ENCODE measurements at places on chromosomes 7 and 10.

DNA sequence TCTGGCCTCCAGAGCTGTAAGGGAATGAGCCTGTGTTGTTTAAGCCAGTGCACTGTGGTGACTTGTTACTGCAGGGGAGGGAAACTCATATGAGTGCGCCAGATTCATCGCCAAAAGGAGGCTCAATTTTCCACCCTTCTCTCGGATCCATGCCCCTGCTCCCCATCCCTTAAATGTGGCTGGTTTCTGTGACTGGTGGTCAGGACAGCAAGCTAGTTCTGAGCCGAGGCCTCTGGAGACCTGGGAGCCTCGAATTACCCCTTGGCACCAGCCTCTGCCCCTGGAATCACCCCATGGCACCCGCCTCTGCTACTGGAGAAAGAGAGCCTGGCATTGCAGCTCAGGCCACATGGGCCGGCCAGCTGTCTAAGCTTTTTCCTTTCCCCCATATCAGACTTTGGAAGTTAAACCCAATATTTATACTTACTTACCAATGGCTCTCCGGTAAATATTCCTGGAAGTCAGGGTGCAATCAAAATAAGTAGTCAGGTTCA lies 39.9 kb upstream of the RBM33 start:
- no peak for DNase-seq

- DNase-seq: no peak
Measured at GRCh38 chr7:4884164-4884563, 648 bp upstream of the RADIL start.

GRCh38 chr10:44361109-44361508 lies 23.8 kb downstream of the CXCL12 start:
- no peak for DNase-seq

DNA sequence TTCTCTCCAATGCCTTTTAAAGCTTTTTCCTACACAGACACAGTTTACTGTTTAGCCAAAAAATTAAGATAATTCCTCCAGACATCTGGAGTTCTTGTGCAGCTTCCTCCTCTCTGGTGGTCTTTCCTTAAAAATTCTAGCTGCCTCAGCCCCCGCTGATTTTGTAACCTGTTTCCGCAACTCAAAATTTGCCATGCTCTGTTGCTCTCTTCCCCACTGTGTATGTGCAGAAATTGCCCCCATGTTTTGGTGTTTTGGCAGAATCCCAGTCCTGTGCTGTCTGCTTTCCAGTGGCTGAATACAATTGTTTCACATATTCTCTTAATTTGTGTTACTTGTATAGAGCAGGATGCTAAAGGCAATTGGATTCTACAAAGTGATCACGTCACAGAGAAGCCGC lies 151.7 kb upstream of the PRSS1 start:
- no peak for DNase-seq

DNA sequence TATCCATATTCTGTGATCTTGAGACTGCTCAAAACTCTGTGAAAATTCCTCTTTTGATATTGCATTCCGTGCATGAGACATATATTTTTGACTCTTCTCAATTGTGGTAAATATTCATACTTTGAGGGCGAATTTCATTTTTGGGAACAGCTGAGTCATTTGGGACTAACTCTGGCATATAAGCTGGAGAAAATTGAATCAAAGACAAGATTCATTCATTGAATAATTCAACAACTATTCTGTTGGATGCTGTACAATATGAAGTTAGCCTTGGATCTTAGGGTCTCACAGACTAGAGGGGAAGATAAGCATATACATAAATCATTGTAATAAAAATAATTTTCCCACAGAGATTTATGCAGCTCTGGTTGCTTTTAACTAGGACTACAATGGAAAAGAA lies 183.2 kb upstream of the NEBL start:
- DNase-seq: no peak
